ENCODE measurements at places on chromosomes 5 and 9.
A peak's percentile ranks its signal among the peaks of the same experiment; 100 is the strongest.

DNA sequence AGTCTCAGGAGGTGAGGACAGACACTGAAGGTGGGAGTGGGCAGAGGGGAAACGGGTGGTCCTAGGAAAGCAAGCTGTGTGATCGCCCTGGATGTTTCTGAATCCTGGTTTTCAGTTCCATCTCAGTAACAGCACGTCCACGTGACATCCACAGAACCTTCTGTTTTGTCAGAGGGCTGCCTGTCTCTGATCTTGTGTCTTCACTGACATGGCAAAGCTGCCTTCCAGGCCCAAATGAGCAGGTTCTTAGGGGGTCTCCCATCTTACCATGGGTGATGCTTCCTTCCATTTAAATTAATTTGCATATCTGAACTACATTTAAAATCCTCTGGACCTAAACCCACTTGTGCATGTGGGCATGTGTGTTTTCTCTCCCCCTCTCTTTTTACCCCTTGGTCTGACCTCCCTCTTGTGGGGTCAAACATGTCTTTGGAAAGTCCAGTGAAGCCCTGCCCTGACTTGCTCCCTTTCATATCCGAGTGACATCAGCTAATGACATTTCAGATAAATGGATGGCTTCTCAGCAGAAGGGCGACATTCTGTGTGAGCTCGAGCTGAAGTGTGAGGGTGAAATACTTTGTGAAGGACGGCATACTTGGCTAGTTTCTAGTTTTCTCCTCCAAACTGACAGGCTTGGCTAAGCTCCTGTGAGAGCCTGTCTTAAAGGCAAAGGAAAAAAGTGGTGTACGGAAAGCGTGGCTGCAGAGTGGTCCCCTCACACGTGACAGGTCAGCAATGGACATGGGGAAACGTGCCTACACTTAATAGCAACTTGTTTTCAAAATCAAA lies 204.8 kb upstream of the S1PR3 start:
- no peak for DNase-seq

- peak; percentile 95 for DNase-seq
Measured at GRCh38 chr9:89604729-89605464, at the start of gene GADD45G. Gene GADD45G, plus strand, starts transcription at chr9:89605012. Its CDS starts 110 bp downstream, at chr9:89605122.

- no peak for DNase-seq
Measured at GRCh38 chr5:8949908-8950307, 596.0 kb downstream of the SEMA5A start.

DNA sequence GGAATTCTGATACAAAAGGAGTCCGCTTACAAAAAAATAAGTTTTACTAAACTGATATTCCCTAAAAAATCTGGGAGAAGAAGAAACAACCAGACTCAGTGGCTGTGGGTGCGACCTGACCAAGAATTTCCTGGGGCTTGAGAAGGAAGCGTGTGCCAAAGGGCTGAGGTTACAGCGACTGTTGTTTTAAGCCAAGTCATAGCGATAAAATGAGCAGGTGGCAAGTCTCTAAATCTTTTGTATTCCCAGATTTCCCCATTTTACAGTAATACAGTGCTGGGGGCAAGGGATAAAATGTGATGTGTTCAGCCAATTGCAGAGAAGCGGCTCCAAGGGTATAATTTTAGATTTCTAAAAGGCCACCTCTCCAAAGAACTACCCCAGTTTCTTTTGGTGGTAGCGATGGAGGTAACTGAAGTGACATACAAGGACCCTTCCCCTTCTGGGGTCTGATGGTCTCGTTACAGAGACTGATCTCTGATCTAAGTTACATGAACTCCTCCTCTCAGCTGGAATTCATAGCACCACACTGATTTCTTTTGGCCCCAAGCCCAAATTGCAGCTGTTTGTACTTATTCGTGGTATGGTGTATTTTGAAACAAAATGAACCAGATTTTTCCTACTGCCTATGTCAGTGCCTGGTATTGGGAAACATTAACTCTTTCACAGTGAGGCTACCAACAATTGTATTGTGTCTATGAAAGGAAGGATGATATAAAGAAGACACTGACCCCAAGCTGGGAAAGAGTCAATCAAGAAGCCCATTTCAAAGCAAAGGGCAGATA lies 41.6 kb downstream of the LPAR1 start:
- no peak for DNase-seq

DNA sequence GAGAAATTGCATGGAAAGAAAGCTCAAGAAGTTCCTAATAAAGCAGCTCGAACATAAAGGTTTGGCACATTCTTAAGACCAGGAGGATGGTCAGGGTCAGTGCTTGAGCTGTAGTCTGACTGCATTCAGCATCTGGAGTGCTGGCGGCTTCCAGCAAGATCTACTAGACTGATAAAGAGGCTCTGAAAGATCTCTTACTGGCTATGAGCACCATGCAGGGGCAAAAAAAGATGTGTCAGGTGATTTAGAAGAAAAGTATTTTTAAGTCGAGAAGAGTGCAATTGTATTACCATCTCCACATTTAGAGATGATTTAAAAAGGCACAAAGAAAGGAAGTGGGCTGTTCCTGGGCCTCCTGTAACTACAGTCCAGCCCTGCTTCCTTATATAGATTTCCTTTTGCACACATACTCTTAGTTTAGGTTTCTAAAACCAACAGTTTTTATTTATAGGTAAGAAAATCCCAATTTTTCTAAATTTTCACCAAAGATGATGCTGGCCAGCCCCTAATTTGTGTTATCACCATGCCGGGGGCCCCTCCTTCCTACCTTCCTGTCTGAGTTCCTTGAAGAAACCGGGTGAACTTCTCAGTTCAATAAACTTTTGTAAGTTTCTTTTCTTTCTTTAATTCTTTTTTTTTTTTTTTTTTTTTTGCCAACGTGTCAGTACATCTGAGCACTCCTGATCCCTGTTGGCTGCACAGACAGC lies 65.9 kb upstream of the PLPP1 start:
- no peak for DNase-seq

- DNase-seq: no peak
Measured at GRCh38 chr5:65835191-65835590, 91.2 kb upstream of the ERBIN start.

- no peak for DNase-seq
Measured at GRCh38 chr9:135588886-135589595, 27.5 kb downstream of the PAEP start.

GRCh38 chr5:170297589-170298462 lies at the start of gene LCP2:
Gene LCP2, minus strand, starts transcription at chr5:170297777. Its CDS starts 166 bp downstream, at chr5:170297611.
- no peak for DNase-seq

DNA sequence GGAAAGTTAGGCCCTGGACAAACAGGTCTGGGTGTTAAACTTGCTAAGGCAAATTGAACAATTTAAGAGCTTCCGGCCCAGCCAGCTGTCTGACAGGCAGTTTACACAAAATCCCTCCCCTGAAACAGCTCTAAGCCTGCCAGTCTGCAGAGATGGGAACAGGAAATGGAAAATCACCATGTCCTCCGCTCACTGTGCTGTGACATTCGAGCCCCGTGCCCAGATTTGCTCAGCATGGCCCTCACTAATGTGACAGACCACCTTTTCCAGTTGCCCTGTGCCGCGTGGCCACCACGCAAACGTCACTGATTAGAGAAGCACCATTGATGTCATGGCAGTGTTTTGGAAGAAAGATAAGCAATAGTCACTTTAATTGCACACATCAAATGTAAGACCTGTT lies 41.0 kb downstream of the CCNJL start:
- DNase-seq: peak; percentile 59

DNA sequence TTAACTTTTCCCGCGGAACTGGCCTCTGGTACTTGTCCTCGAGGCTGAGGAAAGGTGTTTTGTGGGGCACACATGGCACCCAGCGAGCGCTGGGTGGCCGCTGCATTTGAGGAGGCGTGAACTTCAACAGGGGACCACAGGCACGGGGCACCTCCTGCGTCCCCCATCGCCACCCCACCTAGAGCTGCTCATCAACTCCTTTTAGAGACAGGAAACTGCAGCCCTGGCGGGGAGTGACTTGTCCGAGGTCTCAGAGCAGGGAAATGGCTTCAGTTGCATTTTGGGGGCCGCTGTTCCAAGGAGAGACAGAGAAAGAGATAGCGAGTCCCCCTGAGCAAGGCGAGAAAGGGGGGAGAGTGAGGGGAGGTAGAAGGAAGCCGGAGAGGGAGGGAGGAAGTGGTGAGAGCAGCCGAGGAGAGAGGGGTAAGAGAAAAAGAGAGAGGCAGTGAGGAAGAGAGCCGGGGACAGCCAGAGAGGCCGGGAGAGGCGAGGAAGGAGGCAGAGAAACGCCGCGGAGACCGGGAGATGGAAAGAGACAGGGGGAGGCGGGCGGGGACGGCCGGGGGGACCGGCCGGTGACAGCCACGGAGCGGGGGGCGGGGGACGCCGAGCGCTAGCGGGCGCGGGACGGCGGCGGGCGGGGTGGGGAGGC lies 12.5 kb upstream of the LHX2 start:
- DNase-seq: peak; percentile 30

DNA sequence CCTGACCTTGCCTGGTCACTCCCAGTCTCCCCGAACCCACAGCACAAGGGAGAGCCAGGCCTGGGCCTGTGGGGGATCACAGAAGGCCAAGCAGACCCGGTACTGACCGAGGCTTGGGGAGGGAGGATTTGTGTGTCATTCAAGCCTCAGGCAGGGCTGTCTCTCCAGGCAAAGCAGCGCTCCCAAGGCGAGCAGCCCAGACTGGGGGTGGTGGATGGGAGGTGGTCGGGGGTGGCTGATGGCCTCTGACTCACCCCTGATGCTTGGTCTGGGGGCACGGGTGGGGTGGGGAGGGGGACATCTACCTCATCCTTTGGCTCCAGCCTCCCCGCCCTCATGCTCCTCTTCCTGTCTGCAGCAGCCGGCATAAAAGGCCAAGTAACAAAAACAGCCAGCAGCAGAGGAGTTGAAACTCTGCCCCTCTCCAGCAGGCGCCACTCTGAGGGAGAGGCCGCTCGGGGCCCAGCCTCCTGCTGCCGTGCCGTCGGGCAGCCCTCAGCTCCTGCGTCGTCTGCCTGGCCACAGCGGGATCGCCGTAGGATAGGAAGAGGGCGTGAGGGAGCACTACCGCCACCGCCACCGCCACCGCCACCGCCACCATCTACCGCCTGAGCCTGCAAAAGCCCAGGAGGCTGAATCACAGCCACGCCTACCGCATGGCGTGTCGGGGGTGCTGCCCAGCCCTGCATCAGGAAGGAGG lies 166.0 kb downstream of the OLFM1 start:
- no peak for DNase-seq

- peak; percentile 50 for DNase-seq
Measured at GRCh38 chr9:135602789-135603481, 36.4 kb downstream of the GLT6D1 start.

DNA sequence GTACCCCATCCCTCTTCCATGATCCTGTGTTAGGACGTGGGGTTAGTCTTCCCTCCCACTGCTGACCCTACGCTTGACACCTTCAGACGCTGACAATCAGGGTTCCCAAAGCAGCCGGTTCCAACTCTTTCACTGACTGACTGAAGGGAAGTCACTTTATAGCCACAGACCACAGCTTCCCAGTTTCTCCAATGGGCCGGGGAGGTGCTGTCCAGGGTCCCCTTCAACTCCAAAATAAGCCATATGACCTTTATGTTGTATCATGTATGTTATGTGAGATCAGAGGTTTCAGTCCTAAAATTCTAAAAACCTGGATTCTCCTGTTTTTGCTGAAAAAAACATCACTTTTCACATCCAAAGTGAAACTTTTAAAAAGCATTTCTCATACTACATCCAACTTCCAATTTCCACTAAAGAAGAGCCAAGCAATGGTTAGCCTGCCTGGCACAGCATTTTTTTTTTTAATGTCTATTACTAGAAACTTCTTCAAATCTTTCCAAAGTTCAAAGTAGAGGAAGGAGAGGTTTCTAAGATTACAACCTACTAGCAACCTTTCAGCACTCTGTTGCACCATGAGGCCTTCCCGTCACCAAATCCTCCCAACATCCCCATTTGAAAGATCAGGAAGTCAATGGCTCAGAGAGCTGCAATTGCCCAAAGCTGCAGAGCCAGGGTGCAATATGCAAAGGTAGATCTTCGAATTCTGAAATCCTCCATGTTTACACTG lies 5.2 kb downstream of the EPB41L4B start:
- DNase-seq: no peak

DNA sequence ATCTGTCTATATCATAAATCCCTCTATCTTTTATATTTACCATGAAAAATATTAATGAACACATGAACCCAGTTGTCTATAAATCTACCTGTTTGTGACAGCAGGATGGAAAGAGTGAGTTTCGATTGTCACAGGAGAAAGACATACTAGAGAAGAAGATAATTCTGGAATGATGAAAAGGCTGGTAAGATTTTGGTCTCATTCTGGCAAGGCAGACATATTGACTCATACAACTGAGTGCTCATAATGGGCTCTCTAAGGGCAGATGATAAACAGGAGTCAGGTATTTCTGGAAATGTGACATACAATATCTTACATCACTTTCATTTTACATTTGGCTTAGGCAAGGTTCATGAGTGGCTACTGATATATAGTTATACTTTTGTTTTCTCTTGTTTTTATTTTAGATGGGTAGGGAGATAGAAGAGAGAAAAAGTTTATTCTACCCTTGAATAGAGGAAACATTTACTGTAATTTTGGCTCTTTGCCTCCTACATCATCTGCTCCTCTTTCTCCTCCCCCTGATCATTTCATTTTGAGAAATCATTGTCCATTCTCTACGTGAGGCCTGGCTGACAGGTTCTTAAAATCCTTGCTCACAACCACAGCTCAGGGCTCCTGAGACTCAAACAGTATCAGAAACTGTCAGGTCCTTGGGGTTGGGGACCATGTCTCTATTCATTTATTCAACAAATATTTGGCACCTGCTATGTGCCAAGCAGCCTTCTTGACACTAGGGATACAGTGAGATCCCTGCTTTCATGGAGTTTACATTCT lies 14.4 kb downstream of the ELOVL7 start:
- DNase-seq: no peak

GRCh38 chr9:112582371-112583262 lies 96.0 kb downstream of the KIAA1958 start:
- peak; percentile 64 for DNase-seq

- no peak for DNase-seq
Measured at GRCh38 chr9:14136047-14136635, 177.8 kb downstream of the NFIB start.

GRCh38 chr9:128412120-128412790 lies 8.4 kb upstream of the CERCAM start:
- DNase-seq: peak; percentile 98

DNA sequence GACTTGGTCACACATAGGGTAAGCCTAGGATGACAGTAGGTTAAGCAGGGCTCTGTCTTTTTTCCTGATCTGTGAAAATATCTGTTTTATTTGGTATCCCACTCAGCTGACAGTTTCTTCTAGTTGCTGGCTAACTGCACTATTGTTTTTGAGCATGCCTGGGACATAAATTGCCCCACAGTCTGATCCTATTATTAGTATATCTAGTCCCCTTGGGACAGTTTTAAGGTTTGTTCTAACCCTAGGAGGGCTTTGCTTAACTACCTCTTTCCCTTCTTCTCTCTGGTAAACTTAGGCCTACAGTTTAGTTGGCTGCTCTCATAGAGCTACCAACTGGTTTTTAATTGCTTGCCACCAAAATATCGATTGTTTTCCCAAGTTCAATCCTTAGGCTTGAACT lies 446.6 kb downstream of the ARHGEF28 start:
- no peak for DNase-seq

- no peak for DNase-seq
Measured at GRCh38 chr5:142615948-142616347, 69.9 kb downstream of the FGF1 start.

Measured in WERI-Rb-1 (cell line).